ENCODE measurements at places on chromosomes 3 and 15. TPM values are rescaled to one million over a fixed set of nuclear protein-coding genes. Genes with fewer than 3 reads are reported as not detected.

ZNF774 gene
- 1.0 TPM for total RNA-seq

PSMD6 gene
- total RNA-seq: 110 TPM

MED12L gene
- 0.19 TPM for total RNA-seq

GRAMD1C gene
- total RNA-seq: 22.1 TPM

DNAH12 gene
- under 0.01 TPM for total RNA-seq

EHD4 gene
- 152 TPM for total RNA-seq

FOXB1 gene
- total RNA-seq: not detected

PXYLP1 gene
- 3.9 TPM for total RNA-seq

RAD51 gene
- total RNA-seq: 3.7 TPM

ISLR gene
- total RNA-seq: not detected

SYNM gene
- 5.3 TPM for total RNA-seq

DENND6A gene
- 16.0 TPM for total RNA-seq

ZNF197 gene
- 13.7 TPM for total RNA-seq

ADAMTSL3 gene
- total RNA-seq: 4.9 TPM
